GM04503 (cell line): ENCODE measurements at places on chromosomes 16 and 17.
A peak's percentile ranks its signal among the peaks of the same experiment; 100 is the strongest.

DNA sequence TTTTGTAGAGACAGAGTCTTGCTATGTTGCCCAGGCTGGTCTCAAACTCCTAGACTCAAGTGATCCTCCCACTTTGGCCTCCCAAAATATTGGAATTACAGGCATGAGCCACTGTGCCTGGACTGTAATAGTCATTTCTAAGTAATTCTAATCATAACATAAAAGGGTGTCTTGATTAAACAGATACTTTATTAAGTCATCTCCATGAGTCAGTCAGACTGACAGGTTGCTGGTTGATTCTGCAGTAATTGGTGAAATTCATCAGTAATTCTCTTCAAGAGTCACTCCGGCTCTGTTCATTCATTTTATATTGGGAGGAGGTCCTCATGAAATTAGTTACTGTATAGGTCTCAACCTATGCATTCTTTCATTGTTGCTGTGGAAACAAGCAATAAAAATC lies 85.6 kb downstream of the SPECC1 start:
- no peak for DNase-seq

DNA sequence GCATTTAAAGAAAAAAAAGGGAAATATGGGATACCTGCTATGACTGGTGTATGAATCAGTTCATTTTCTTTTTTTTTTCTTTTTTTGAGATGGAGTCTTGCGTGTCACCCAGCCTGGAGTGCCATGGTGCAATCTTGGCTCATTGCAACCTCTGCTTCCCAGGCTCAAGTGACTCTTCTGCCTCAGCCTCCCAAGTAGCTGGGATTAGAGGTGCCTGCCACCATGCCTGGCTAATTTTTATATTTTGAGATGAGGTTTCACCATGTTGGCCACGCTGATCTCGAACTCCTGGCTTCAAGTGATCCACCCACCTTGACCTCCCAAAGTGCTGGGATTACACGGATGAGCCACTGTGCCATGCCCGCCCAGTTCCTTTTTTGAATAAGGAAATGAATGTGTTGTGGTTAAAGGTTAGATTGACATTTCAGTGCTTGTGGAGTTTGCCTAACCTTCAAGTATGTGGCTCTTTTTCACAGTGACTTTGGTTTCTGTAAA lies 7.7 kb downstream of the HAPSTR1 start:
- DNase-seq = no peak

DNA sequence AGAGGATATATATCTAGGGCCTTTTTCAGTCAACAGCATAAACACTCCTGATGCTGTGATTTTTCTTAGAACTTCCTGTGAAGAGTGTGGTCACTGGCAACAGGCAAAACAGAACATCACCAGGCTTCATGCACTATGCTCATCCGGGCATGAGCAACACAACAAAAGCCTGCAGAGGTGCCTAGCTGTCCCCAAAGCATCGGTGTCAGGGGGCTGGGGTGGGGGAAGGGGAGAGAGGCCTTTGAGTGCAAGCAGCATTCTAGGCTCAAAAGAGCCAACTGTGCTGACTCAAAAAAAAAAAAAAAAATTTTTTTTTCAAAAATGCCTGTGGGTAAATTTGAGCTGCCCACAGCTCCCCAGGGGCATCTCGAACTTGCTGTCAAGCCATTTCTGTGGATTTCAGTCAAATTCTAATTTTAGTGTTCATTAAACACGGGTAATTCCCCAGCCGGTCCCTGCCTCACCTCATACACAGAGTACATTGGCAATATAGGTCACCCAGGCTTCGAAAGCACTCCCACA lies 194.6 kb upstream of the DYNLRB2 start:
- peak; percentile 8 for DNase-seq

GRCh38 chr17:57514614-57515013 lies 230.5 kb downstream of the CCDC182 start:
- no peak for DNase-seq

DNA sequence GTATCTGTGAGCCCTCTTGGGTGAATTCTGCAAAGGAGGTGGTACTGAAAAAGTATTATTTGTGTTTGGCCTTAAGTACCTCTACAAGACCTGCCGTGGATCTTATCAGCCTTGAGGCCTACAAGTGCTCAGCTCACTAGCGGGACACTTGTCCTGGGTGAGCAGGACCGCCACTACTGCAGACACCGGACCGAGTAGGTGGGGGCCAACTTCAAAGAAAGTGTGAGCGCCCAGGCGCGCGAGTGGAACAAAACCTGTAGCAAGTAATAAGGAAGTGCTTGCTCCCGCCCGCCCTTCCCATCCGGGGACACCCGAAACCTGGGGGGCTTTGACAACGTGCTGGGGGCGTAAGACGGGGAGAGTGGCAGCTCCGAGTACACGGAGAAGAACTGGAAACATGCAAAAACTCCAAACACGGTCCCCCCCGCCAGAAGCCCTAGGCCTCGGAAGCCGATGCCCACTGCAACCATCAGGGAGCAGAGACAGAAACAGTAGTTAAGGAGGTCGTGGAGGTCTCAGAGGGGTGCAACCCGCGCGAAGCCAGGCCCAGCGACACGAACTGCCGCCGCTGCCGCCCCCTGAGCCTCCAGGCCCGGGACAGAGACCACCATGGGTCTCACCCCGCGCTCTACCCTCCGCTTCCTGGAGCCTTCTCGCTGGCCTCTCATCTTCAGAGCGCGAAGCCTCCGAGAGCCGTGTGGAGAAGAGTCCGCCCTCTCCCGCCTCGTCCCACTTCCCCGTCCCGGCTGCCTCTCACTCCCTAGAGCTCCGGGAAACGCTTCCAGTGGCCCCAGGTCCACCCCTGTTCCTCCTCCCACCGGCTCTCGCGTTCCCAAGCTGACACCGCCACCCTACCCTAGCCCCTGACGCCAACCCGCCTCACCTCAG lies 537 bp downstream of the CNOT1 start:
- DNase-seq = no peak

- DNase-seq = no peak
Observed at GRCh38 chr17:79769570-79770506, 8.1 kb upstream of the CBX2 start.

- no peak for DNase-seq
Observed at GRCh38 chr17:34760931-34761495, 181.6 kb downstream of the TMEM132E start.

DNA sequence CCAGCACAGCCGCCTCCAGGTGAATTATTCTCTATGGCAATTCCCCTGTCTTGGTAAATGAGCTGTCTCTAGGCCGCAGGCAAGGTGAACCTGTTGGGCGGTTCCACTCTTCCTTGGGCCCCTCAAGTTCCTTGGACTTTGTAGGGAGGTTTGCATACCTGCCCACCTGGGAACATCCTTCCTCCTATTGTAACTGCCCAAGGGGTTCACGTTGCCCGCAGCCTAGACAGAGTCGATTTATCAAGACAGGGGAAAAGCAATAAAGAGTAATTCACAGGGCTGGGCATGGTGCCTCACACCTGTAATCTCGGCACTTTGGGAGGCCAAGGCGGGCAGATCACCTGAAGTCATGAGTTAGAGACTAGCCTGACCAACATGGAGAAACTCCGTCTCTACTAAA lies 122.5 kb downstream of the KCNJ18 start:
- no peak for DNase-seq

DNA sequence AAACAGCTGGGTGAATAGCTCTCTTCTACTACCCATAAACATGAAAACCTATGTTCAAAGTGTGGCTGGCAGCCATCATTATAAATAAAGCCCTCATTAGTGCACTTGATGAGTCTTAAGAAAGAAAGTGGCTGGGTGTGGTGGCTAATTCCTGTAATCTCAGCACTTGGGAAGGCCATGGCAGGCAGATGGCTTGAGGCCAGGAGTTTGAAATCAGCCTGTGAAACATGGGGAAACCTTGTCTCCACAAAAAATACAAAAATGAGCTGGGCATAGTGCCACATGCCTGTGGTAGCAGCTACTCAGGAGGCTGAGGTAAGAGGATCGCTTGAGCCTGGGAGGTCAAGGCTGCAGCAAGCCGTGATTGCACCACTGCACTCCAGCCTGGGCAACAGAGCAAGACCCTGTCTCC lies 28.3 kb upstream of the APPBP2 start:
- DNase-seq = peak; percentile 81

GRCh38 chr16:47486856-47487255 lies 25.7 kb downstream of the PHKB start:
- no peak for DNase-seq

DNA sequence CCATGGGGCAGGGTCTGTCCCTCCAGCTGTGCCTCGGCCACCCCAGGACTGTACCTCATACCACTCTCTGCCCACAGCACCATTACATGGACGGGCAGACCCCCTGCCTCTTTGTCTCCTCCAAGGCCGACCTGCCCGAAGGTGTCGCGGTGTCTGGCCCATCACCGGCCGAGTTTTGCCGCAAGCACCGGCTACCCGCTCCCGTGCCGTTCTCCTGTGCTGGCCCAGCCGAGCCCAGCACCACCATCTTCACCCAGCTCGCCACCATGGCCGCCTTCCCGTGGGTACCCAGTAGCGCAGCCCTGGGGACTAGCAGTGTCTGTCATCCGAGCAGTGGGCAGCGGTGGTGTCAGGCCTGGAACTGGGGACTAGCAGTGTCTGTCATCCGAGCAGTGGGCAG lies 2.6 kb upstream of the RHBDL1 start:
- no peak for DNase-seq

GRCh38 chr16:10751291-10751697 lies 7.7 kb downstream of the NUBP1 start:
- no peak for DNase-seq

DNA sequence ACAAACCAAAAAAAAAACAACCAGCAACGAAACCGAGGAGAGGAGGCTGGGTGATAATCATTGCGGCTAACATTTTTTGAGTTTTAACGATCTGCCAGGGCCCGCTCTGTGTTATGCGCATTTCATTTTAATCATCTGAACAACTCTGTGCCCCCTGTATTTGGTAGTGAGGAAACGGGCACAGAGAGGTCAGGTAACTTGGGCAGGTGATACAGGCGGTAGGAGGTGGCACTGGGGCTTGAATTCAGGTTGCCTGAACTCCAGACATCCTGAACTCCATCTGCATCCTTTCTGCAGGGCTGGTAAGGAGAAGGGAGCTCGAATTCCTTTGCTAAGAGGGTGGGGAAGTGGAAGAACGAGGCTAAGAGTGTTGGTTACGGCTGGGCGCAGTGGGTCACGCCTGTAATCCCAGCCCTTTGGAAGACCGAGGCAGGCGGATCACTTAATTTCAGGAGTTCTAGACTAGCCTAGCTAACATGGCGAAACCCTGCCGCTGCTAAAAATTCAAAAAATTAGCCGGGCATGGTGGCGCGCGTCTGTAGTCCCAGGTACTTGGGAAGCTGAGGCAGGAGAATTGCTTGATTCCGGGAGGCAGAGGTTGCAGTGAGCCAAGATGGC lies 1.1 kb downstream of the CLUAP1 start:
- no peak for DNase-seq

GRCh38 chr16:4378999-4379690 lies 7.5 kb downstream of the VASN start:
- DNase-seq = no peak

DNA sequence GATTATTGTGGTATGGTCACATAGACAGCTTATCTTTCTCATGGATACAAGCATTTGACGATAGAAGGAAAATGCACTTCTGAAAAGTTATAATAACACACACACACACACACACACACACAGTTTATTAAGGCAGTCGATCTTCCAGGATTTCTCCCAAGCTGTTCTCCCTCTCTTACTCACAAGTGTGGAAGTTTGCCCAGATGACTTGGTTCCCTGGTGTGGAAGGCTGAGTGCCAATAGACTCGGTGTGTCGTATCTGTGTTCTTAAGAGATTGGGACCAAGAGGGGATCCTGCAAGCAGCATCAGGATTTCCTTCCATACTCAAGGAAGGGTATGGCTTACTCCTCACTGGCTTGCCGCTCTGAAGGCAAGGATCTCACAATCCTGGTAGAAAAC lies 279.6 kb downstream of the HS3ST3B1 start:
- no peak for DNase-seq

DNA sequence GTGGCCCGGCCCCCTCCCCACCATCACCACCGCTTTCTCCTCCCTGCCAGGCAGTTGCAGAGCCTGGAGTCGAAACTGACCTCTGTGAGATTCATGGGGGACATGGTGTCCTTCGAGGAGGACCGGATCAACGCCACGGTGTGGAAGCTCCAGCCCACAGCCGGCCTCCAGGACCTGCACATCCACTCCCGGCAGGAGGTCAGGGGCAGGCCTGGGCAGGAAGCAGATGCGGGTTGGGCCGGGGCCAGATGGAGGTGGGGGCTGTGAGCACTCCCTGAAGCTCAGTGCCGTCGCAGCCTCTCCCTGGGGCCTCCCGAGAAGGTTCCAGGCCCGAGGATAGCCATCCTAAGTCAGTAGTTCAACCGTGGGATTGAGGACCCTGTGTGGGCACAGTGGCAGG lies 14.2 kb upstream of the ADGRG3 start:
- no peak for DNase-seq

DNA sequence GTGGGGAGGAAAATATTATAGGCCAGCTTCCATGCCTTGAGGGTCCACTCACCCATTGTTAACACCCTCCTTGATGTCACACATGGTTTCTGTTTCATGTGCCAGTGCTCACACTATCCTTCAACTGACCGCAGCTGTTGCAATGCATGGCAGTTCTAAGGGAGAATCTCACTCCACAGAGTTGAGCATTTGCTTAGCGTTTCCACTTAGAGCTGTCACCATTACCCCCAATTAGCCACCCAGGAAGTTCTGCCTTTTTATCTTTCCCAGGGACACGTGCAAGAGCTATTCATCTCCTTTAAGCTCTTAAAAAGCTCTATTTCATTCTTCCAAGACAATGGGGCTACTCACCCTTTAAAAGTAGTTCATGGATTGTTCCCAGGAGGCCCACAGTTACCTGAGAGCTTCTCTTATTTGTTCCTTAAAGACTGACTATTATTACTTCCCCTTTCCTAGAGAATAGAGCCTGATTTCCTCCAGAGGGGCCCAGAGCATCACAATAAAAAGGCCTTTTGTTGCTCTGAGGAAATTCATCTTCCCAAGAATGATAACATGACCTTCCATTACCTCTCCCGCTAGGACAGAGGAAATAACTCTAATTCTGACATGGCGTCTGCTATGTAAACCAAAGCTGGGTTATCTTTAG lies 126.8 kb downstream of the CACNG3 start:
- DNase-seq = no peak

GRCh38 chr16:1089439-1089821 lies 6.6 kb downstream of the C1QTNF8 start:
- DNase-seq = no peak

GRCh38 chr16:87271256-87271655 lies 45.9 kb downstream of the C16orf95 start:
- DNase-seq = no peak

DNA sequence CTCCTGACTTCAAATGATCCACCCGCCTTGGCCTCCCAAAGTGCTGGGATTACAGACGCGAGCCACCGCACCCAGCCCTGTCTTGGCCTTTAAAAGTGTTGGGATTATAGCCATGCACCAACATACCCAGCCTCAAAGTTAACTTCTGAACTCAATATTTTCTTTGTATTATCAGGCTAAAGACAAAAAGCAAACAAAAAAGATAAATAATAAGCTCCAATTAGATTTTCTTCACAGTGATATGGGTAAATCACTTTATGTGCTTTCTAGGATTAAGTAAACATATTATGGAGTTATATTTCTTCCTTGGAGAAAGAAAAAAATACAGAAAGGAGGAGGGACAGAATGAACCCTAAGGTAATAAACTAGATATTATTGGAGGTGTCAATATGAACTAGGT lies 74.3 kb downstream of the FBXL20 start:
- DNase-seq = no peak

- no peak for DNase-seq
Observed at GRCh38 chr17:34067011-34067410, 188.1 kb upstream of the CCL2 start.

GRCh38 chr17:75418531-75418930 lies 13.1 kb upstream of the GRB2 start:
- DNase-seq = no peak
